ENCODE measurements at places on chromosomes 2 and 18.

DNA sequence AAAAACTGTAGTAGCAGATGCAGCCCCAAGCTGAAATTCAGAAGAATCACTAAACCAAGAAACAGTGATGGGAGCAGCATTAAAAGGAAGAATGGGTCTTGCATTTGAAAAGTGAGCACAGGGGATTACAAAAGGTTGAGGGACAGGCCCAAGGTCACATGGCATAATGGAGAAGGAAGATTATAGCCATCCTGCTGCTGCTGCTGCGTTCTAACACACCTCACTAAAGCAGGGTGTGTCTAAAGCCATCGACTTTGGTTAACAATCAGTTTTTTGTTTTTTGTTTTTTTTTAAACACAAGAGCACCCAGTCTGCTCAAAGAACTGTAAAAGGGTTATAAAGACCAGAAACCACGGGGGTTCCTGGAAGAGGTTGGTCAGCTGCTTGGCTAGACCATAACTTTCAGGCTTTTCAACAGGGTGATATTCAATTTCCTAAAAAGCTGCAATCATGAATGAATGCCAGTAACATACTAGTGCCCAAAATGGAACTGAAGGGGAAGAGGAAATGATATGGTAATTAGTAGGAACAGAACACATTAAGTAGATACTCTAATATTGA is 102.6 kb downstream of the MYO5B start:
- DNase-seq, result no peak

GRCh38 chr2:100248044-100248330 is 74.3 kb downstream of the LONRF2 start:
- DNase-seq, result no peak

DNA sequence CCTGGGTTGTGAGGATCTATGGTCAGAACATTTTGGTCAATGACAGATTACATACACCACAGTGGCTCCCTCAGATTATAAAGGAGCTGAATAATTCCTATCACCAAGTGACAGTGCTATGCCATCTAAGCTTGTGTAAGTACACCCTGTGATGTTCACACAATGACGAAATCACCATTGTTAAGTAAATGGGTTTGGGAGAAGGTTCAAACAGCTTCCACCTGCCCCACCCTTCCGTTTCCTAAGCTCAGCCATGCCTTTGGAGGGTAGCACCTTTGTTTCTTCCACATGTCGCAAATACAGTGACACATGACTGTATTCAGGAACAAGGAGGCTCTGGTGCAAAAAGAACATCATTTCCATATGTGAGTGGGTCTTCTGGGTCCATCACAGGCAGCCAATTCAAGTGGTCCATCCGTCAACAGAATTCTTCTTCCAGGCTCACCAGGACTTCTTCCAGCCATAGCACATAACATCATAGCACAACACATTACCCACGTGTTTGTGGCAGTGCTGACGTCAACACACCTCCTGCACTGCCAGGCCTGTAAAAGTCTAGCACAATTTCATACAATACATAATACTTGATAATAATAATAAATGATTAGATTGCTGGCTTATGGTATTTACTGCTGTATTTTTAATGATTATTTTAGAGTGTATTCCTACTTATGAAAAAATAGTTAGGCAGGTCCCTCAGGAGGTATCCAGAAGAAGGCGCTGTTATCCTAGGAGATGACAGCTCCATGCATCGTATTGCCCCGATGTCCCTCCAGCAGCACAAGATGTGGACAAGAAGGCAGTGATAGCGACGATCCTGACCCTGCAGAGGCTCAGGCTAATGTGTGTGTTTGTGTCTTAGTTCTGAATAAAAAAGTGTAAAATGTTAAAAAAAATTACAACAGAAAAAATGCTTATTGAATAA is 264.8 kb downstream of the ANAPC1 start:
- peak; percentile 39 for DNase-seq

GRCh38 chr2:20322527-20323300 is 27.9 kb downstream of the PUM2 start:
- DNase-seq, result no peak

DNA sequence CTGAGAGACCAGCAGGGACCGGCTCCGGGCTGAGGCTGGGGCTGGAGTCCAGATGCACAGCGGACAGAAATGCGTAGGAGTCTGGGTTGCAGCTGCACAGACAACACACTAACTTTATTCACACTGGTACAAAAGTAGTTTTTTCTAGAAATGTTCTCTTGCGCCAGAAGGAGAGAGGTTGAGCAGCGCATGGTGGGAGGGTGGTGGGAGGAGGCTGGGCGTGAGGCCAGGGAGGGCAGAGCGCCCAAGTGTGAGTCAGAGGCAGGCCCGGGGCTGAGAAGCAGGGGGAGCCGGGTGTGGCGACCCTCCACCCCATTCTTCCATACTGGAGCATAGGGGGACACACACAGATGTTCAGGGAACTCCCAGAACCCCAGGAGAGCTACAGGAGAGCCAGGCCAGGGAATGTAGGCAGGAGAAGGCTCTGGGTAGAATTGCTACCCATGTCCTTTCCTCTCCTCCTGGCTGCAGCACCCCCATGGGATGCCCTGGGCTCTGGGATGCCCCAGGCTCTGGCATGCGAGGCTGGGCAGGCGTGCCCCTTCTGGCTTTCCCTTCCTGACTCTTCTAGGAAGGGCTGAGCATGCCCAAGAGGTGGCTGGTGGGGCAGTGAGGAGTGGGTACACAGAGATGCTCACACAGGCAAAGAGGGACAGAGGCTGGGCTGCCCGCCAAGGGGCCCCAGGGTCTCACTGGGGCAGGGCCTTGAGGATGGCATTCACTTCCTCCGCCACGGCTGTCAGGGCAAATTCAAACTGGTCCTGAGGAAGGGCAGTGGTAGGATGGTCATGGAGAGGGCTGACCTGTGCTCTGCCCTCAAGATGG is 10.6 kb downstream of the DNAJB2 start:
- DNase-seq, result peak; percentile 82

DNA sequence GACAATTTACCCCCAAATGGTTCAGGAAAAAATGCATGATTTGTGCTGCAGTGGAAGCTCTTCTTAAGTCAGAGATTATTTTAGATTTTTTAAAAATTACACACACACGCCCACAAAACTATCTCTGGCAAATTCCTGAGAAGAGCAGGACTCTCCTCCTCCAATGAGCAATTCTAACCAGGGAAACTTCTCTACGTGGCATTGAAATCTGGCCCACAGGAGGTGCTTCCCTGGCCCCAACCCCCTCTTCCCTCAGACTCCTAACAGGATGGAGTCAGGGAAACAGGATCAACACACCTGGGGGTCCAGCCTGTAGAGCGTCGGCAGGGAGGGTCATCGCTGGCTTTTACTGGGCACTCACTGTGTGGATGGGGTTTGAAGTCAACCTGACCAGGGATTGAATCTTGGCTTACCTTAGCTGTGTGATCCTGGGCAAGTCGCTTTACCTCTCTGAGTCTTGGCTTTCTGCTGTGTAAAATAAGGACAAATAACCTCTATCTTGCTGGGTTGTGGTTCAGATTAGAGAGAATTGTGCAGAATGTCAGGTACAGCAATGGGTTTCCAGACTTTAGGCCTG is 65.4 kb upstream of the ASAP2 start:
- DNase-seq, result no peak

DNA sequence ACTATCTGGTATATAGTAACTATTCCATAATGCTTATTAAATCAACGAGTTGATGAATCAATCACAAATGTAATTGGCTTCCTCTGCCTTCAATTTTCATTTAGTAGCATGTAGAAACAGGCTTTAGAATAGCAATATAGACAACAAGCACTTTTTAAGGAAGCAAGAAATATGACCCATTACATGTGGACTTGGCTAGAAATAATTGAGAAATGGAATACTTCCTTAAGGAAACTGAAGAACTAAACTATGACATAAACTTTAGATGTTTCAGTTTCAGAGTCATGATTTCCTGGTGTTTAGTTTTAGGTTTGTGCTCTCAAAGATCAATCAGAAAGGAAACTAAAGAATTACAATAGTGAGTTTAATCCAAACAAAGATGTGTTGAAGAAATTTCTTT is 443.8 kb downstream of the MBD2 start:
- DNase-seq, result peak; percentile 46

DNA sequence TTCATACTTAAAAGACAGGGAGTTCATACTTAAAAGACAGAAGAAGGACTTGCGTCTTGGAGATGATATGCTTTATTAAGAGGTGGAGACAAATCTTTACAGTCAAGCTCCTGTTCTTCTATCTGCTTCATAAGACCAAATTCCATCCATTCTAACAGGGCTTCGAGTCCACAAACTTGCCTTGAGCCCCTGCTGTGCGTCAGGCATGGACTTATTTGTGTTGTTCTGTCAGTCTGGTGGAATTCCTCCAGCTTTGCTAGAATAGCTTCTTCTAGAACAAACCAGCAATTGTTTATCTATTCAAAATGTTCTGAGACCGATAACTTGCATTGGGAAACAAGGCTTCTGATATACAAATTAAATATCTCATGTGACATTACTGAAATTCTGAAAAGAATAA is 73.9 kb upstream of the SOX11 start:
- no peak for DNase-seq

DNA sequence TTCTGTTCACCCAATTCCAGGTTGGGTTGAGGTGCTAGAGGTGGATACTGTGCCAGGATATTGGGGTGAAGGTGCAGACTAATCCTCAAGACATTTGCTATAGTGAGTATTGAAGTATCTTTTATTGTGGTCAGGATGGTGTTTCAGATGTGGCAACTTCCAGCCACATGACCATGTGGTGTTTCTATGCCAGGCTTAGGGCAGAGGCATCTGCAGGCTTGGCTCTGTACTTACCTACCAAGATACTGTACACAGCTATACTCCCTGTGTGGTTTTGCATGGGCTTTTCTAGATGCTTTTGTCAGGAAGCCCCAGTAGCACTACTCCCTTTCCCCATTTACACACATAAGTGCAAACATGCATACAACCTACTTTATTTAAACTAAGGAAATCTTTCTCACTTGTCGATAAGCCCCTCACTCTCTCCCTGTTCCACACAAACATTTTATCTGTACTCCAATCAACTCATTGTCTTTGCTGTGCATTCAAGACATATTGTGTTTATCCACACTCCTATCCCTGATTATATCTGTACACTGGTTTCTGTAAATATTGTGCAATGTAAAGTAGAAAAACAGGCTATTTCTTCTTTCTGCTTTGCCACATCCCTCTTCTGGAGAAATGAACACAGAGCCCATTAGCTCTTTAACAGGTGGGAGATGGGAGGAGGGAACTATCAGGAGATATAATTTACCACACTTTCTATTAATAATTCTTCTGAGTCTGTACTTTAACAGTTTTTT is 12.3 kb downstream of the ARL6IP6 start:
- peak; percentile 56 for DNase-seq

DNA sequence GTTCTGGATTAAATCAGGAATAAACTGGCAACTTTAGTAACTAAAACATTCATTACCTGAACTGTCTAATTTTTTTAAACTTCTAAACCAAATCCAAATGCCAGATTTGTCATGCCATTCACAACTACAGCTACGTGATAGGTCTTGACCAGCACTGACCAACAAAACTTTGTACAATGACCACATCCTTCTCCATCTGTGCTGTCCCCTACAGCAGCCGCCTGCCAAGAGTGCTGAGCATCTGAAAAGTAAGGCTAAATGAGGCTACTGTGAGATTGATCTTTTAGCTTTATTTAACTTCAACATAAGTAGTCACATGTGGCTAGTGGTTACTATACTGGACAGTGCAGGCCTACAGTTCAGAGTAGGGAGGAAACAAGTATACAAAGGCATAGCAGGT is 7.6 kb downstream of the FAM168B start:
- no peak for DNase-seq

DNA sequence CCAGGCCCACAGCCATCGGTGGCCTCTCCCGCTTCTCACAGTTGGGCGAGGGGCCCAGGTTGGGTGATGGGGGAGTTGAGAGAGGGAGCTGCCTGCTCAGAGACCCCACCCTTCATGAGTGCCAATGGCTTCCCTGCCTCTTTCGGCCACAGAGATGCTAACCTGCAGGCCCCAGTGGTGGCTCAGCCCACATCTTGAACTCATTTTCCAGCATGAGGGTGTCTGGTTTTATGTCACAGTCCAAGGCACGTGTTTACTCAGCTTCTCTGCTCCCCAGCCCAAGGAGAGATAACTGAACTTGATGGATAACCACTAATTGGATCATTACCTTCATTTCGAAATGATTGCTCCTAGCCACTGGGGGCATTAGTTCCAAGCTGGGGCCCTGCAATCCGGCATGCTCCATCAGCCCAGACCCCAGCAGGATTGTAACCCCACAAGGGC is 45.9 kb upstream of the SIX2 start:
- no peak for DNase-seq

GRCh38 chr2:73141896-73142295 is 29.1 kb upstream of the RAB11FIP5 start:
- no peak for DNase-seq

- no peak for DNase-seq
Measured at GRCh38 chr2:2826209-2826551, 495.1 kb upstream of the MYT1L start.

GRCh38 chr2:206764673-206765241 is 371 bp downstream of the MDH1B start:
- DNase-seq, result no peak

GRCh38 chr2:200603972-200604371 is 18.2 kb downstream of the AOX1 start:
- DNase-seq, result peak; percentile 91

- peak; percentile 88 for DNase-seq
Measured at GRCh38 chr2:219294356-219295351, 14.5 kb downstream of the PTPRN start.

DNA sequence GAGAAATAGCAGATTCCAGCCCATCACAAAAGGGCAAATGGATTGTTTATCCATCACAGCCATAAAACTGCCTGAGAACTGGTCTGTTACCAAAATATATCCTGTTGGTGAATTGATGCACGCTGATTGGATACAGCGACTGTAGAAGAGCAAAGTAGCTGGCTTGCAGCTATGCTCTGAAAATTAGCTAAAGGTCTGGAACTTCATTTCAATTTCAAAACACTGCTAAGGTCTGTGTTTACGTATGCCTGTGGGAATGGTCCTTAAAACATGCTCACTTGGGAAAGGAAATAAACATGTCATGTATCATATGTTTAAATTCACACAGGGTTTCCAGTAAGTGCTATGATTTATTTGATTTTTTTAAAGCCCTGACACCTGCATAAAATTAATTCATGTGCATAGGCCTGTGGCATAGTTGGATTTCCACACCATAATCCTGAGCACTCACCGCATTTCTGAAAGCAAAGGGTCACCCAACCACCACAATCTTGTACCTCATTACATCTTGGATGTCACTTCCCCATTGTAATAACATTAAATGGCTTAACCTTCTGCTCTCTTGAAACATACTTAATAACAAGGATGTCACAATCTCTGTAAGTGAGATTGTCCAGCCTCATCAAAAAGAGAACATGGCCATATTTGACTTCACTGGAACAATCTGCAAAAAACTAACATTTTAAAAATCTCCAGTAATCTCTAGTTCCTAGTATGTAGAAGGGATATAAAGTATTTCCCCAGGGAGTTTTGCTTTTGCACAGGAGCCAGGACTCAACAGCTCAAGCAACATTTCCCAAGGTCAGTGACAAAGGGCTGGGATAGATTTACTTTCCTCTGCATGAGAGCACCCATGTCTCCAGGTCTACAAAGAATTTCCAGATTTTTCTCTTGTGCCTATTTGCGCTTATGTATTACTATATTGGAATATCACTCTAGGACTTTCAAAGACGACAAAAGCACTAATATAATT is 109.8 kb downstream of the FARSB start:
- no peak for DNase-seq
